GF-D8 (cell line): ENCODE measurements at places on chromosomes 5 and 9.

DNA sequence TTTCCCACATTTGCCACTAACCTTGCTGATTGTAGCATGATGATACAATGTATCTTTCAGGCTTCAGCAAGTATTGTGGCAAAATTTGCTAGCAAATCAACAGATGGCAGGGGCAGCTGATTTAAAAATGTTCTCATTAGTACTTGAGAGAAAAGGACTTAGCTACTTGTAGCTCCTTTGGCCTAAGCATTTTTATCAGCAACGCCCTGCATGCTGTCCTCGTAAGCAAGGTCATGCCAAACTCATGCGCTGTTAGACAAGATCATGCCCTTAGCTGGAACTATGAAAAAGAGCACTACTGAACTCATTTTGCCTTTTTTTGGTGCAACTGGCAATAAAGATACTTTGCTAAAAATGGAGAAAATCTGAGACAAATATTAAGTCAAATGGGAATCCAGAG lies 197.1 kb downstream of the ICE1 start:
- no peak for DNase-seq

DNA sequence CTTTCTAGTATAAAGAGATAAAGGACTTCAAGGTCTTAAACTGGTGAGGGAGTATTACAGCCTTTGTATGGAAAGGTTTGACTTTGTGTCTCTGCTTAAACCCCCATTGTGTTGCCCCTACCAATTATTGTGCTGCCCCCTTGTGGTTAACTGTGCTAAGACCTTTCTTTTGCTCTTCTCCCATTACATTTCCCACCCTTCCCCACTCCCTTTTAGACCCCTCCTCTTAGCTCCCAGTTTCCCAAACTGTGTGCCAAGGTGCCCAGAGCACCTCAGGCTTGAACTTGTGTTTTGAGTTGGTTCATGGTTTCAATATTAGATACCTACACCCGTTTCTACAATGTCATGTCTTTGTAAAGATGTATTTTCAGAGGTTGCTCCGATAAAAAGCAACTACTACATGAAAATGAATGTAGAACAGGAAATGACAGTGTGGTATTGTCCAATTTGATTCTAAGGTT lies 2.9 kb downstream of the JAK2 start:
- peak; percentile 44 for DNase-seq

DNA sequence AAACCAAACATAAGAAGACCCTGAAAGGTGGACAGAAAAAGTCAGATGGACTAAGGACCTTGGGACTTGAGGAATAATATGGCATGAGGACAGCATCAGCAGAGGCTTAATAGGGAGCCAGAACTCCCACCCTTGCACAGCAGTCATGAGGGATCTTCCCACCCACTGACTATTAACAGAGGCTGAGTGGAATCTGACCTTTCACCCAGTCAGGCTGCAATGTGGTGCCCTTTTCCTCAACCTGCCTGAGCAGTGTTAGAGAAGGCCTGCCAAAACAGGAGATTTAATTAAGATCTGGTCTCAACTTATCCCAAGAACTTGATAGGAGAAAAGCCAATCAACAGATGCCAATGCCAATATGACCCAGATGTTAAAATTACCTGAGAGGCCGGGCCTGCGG lies 481.9 kb downstream of the KDM4C start:
- no peak for DNase-seq

- no peak for DNase-seq
These were observed 50.7 kb upstream of the GRHPR start for GRCh38 chr9:37371565-37372464.
